ENCODE measurements at places on chromosomes 3 and 15.

DNA sequence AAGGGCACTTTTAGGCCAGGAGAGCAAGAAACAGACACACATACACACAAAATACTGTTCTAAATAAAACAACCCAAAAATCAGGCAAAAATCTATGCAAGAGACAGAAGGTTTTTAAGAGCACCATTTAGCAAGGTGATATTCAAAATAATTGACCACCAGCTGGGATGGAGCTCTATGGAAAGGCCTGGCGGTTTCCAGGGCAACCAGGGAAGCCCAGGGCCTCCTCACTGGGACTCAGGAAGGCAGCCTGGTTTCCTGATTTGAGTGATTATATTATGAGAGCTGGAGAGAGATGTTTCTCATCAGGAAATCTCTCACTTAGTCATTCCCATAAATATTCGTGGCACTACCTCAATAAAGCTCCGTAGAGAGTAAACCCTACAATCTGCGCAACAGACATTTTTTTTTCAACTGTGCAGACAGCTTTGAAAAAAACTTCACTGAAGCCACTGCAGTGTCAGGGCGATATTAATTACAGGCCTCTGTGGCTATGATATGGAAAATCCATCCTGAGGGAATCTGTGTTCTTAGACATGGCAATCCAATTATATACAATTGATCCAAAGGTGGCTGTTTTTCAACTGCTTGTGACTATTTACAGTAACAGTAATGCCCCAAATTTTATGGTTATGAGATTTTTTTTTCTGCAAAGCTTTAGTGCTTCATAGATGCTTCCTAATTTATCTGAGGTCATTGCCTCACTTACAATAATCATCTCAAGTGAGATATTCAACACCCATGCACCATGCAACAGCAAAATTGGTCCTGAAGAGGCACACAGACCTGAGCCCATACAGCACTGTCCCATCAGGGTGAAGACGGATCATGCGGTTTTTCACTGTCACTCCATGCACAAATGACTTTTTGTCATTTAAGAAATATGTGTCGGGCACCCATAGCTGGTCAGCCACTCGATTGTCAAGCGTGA lies 152.1 kb downstream of the GABRB3 start:
- DNase-seq = no peak

DNA sequence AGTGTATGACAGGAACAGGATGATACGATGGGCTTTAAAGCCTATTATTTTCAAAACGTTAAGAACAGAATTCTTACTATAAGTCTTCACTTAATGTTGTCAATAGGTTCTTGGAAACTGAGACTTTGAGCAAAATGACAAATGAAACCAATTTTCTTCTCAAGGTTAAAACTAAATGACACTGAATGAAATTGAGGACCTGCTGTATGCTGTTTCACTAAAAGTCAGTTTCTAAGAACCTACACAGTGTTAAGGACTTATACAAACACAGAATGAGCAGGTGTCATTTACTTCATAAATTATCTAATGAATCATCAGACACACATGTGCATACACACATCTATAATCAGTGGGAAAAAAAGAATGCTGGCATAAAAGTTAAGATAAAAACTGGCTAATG lies 106.9 kb downstream of the RFTN1 start:
- no peak for DNase-seq

- DNase-seq = no peak
These were observed 128.9 kb downstream of the ZIC1 start for GRCh38 chr3:147538034-147538433.

DNA sequence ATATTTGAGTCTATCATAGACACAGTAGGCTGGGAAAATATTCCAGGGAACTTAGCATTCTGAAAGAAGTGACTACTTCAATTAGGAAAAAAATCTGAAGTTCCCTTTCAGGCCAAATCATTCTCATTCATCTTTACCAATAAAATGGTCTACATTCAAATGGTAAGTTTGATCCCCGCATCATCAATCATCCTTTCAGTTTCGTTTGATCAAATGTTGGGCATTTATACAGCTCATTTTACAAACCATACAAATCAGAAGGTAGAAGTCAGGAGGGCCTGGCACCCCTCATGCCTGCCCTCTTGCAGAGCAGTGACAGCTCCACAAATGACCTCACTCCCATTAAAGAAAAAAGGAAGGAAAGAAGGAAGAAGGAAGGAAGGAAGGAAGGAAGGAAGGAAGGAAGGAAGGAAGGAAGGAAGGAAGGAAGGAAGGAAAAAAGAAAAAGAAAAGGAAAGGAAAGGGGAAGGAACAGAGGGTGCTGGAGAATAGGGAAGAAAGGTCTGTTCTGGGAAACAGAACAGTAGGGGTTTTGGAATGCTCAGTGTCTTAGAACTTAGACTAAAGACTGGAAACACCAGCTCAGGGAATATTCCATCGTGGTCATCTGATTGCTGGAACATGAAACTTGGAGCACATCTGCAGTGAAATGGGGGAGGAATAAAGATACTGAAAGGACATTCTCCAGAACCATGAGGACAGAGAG lies 86.1 kb downstream of the XXYLT1 start:
- no peak for DNase-seq

DNA sequence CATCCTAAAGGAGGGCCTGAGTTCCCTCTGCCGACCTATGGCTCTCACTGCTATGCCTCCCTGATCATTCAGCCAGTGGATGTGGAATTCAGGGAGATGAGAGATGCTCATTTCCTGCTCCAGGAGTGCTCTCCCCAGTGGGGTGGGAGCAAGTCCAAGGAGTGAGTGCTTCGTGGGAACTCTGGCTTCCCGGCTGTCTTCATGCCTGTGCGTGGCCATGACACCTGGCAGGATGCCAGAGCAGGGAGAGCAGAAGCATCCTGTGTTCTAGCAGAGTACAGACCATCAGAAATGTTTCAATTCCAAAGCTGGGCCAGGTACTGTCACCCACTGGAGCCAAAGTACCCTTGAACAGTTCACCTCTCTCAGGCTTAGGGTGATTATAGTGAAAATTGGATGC lies 45.1 kb downstream of the APH1B start:
- no peak for DNase-seq

- DNase-seq = no peak
These were observed 207.0 kb upstream of the NR2E3 start for GRCh38 chr15:71603379-71603778.

- peak; percentile 34 for DNase-seq
These were observed at the start of gene GABRA5 for GRCh38 chr15:26866298-26867199. GABRA5 (plus strand) TSS chr15:26867062; CDS start chr15:26869249, 2,187 bp downstream.

GRCh38 chr3:78268716-78269668 lies 1229.1 kb downstream of the ROBO2 start:
- no peak for DNase-seq

GRCh38 chr3:124812291-124813265 lies 74.6 kb downstream of the ITGB5 start:
- peak; percentile 89 for DNase-seq

DNA sequence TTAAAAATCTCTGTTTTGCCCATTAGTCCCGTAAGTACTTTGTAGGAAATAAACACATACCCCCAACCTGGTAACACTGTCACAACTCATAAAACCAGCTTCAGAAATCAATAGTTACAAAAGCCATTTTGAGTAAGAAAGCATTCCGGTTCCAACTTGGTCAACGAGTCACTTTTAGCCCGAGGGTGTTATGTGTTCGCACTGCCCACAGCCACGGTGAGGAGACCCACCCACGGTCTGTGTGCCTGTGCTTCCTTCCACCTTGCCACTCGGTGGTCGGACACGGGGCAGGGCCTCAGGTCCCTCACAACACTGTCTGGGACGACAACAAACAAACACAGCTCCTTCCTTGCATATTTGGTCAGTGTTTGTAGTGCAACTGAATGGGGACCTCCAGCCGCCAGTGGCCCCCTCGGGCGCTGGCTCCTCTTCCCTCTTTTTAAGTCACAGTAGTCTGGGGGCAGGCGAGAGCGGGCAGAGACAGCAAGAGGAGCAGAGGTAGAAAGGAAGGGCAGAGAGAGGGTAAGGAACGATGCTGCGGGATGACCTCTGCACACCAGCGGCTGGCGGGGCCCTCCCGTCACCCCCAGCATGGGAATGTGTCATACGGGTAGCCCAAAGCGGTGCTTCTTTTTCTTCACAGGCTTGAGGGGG lies 5.2 kb upstream of the MUSTN1 start:
- no peak for DNase-seq

- no peak for DNase-seq
These were observed 10.3 kb downstream of the CORO2B start for GRCh38 chr15:68589053-68589452.

DNA sequence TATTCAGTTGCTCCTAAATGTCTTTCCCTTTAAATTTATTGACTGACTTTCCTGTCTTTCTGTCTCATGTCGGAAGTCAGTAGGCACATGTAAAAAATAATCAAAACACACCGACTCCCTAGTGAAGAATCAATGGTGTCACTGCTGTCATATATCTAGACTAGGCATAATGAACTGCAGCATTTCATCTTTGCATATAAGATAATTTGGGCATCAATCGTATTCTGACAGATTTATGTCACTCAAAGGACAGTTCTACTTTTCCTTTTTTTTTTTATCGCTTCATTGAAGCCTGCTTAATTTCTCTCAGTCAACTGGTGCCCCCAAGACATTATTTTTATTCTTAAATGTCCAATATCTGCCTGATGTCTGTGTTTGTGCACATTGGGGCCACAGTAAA lies 206.3 kb downstream of the MEIS2 start:
- no peak for DNase-seq

GRCh38 chr3:29080967-29081366 lies 199.9 kb upstream of the RBMS3 start:
- no peak for DNase-seq

DNA sequence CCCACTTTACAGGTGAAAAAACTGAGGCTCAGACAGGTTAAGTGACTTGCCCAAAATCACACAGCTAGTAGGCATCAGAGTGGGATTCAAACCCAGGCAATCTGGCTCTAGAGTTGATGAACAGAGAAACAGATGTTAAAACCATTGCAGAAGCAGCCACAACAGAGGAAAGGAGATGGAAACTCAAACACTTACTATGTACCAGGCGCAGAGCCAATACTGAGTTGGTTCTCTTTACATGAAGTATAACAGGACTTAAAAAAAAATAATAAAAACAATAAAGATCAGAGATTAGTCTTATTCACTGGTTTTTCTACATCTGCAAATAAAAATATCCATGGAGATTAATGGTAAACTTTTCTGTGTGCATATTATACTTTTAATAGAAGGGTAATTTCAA lies 84.9 kb upstream of the SPATA12 start:
- DNase-seq = no peak

- DNase-seq = peak; percentile 42
These were observed 524 bp downstream of the IGF1R start for GRCh38 chr15:98648654-98649471.

DNA sequence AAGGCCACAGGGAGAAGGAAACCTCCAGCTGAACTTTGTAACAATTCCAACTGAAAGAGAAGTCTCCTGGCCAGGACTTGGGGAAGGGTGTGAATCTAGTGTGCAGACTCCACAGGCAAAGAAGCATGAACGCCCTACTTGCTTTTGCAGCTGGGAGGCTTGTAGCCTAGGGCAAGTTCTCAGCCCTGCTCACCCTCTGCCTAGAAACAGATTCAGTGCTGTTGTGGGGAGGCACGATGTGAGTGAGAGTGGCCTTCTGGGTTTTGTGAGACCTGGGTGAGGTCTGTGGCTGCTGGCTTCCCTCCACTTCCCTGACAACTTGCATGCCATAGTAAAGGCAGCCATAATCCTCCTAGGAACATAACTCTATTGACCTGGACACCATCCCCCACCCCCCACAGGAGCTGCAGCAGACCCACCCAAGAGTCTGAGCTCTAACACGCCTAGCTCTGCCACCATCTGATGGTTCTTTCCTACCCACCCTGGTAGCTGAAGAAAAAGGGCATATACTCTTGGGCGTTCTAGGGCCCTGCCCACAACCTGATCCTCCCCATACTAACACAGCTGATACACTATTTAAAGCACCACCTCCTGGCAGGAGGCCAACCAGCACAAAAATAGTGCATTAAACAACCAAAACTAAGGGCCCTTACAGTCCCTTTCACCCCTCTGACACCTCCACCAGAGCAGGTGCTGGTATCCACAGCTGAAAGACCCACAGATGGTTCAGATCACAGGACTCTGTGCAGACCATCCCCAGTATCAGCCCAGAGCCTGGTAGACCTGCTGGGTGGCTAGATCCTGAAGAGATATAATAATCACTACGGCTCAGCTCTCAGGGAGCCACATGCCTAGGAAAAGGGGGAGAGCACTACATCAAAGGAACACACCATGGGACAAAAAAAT lies 426.5 kb downstream of the IGSF11 start:
- no peak for DNase-seq

DNA sequence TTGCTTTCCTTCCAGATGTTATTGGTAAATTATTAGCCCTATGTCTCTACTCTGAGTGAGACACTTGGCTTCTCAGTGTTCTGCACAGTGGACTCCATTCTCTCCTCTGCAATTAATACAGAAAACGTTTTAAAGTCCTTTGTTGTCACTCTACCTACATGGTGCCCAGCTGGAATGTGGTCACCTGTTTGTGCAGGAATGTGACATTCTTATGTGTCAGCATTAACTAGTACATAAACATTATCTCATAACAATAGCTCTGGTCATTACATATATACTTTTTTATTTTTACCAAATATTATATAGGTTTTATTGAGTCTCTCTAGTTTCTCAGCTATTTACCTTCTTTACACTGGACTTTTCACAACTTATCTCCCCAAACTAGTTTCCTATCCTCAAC lies 147.0 kb upstream of the KCNMB2 start:
- no peak for DNase-seq

GRCh38 chr15:98658831-98659699 lies 10.7 kb downstream of the IGF1R start:
- peak; percentile 54 for DNase-seq

- DNase-seq = no peak
These were observed 592.8 kb upstream of the GBE1 start for GRCh38 chr3:82354228-82354627.

GRCh38 chr3:16332904-16333426 lies 68.0 kb downstream of the OXNAD1 start:
- DNase-seq = peak; percentile 50

DNA sequence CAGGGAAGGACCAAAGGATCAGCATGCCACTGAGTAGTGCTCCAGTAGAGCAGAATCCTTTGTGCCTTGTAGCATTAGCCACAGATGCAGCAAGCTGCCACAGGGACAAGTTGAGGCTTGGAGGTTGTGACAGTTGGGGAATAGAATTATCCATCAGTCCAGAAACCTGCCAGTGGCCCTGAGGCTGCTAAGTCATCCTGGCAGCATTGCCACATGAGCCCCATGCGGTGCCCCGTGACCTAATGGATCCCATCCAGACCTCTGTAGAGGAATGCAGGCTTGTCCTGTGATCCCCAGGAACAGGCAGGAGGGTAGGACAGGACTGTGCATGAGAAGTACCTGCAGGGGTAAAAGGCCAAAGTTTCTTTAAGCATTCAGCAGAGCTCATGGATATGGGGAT lies 51.7 kb downstream of the BOC start:
- DNase-seq = no peak

DNA sequence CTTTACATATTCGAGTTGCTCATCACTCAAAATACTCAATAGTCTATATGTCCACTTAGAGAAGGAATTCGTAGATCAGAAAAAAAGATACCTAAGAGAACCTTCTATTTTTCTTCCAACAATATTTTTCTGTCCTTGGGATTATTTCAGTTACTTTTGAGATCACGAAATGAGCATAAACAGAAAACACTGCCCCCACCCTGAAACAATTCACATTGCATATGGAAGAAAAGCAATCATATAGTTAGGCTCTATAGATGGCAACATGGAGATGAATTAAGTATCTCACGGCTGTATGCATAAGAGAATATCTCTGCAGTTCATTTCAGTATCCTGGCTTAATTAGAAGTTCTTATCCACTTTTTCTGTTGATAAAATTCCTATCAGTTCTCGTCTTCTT lies 391.1 kb downstream of the FGF12 start:
- no peak for DNase-seq

All from hepatic stellate cell (primary cell).